Activated CD4-positive, alpha-beta T cell treated with anti-CD3 and anti-CD28 coated beads, Interleukin-2, amount 50 U/mL, for 24 hours (primary cell): ENCODE measurements at places on chromosomes 3 and 15.

DNA sequence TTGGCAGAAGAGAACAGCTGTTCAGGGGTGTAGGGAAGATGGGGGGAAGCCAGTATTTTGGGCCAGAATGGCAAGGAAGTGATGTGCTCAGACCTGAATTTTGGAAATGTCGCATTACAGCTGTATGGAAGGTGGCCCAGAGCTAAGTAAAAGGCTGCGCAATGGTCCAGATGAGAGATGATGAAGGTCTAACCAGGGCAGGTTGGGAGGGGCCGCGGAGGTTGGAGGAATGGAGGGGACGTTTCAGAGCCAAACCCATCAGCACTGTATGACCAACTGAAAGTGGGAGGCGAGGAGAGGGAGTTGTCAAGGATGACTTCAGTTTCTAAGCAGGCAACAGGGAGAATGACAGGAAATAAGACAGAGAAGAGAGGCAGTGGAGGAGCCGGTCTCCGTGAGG is 60.8 kb downstream of the ADCY5 start:
- DNase-seq = no peak

DNA sequence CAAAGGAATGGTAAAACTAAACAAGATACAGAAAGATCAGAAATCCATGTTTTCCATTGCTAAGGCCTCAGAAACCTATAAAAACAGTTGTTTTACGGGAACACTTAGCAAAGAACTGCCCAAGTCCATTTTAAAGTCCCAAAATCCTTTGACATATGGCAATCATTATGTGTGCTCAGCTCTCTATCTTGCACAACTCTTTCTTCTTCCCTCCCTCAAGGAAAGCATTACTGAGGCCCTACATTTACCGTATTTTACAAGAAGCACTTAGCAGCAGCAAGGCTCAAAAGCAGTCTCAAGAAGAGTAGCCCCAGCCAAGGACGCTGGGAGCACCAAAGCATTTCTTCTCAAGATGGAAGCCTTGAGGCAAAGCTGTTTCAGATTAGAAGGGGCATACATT is 169.6 kb upstream of the LRTM1 start:
- DNase-seq = no peak

DNA sequence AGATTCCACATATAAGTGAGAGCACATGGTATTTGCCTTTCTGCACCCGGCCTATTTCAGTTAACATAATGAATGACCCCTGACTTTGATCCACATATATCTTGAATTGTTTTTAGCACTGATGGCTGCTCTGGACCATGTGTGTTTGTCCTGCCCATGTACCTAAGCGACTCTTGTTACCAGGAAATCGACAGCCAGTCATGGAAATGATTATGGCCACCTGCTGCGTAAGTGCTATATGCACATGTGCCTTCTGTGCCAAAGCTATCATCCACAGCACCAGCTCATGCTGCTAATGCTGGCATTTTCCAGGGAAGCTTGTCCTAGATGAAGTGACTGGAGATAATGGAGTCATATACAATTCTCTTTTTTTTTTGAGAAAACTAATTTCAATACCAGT is 103.7 kb downstream of the PEX5L start:
- no peak for DNase-seq

- DNase-seq = no peak
These were observed 854 bp upstream of the NPTN start for GRCh38 chr15:73633991-73634495.

DNA sequence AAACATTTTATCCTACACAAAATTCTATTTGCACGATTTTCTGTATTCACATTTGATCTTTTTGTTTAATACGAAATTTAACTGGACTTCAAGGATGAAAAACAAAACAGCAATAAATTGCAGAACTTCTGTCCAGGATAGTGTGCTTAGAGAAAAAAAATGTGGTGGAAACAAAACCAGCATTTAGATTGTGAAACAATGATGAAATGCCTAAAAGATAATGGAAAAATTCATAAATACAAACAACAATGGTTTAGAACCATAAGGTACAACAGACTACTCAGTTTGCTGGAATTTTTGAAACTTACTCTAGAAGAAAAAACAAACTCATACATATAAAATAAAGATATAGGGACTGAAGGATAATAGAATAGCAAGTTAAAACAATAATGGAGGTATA is 234.0 kb downstream of the BCHE start:
- no peak for DNase-seq

DNA sequence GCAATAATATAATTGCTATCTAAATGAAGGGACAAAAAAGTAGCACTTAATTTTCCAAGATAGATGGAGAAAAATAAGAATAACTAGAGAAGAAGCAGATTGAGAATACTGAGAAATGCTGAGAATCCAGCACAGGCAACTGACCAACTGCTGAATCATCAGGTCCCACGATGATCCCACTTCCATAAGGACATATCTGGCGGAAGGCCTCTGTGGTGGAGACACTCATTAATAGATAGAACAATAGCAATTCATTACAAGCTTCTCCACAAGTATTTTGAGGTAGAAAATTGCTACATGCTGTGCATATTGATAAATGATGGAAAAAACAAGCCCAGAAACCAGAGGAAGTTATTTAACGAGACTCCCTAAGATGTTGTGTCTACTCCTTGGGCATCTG is 105.9 kb downstream of the DUT start:
- no peak for DNase-seq

GRCh38 chr15:101702077-101702476 is 22.2 kb downstream of the TARS3 start:
- DNase-seq = no peak

DNA sequence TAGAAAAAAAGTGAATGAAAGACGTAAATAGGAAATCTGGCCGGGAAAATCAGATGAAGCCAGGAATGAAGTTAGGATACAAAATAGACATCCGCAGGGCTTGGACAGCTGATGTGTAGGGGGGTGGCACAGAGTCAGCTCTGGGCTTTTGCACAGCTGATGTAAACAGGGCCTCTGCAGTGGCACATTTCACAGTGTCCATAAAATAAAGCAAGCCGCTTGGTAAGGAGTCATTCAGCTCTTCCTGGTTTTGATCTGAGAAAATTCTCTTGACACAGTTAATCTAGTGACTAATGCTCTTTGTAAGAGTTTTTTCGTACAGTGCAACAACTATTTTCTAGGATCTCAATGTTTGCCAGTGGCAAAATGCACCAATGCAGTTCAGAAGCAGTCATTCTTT is 153.3 kb downstream of the USP13 start:
- no peak for DNase-seq

DNA sequence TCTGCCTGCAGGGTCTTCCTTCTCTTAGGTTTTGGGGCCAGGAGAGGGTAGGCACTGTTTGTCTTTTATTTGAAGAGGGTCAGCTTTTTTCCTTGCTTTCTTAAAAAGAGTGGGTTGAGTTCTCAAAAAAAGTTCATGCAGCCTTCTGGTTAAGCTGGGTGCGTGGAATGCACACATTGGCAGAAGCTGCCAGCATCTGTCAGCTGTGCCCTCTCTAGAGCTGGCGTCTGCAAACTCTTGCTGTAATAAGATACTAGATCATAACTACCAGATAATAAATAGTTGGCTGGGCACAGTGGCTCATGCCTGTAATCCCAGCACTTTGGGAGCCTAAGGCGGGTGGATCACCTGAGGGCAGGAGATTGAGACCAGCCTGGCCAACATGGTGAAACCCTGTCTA is 373.4 kb downstream of the OCA2 start:
- no peak for DNase-seq

- no peak for DNase-seq
These were observed 11.2 kb upstream of the MTMR14 start for GRCh38 chr3:9638155-9638554.

DNA sequence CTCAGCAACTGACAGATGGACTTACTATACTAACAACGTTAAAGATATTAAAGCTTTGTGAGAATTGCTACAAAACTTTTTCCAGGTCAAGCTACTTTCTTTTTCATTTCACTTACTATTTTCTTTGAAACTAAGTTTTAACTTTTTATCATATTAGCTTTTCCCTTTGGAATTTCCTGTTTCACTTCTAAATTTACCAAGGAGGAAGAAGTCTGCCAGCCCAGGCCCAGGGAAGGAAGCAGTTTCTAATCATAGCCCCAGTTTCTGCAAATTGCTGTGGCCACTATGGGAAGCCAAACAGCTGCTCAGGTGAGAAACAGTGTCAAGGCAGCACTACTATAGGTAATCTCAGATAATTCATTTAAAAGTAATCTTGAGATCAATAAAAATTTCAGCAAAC is 18.4 kb downstream of the CYFIP1 start:
- DNase-seq = no peak

DNA sequence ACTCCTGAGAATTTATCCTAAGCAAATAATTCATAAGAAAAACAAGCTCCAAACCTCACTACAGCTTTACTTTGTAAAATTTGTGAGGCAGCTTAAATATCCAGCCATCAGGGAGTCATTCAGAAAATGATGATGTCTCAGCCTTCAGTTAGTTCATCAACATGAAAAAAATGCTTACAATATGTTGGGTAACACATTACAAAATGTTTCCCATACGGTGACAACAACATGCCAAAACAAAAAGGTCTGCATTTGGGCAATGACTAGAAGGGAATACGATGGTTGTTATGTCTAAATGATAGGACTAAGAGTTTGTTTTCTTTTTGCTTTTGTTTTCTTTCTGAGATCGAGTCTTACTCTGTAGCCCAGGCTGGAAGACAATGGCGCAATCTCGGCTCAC is 47.0 kb upstream of the CFAP161 start:
- DNase-seq = no peak

GRCh38 chr3:56835650-56836227 is 34.0 kb upstream of the ARHGEF3 start:
- DNase-seq = no peak

- DNase-seq = no peak
These were observed 287.5 kb downstream of the ZPLD1 start for GRCh38 chr3:102722317-102722716.

GRCh38 chr3:24582431-24583403 is 88.1 kb upstream of the THRB start:
- no peak for DNase-seq

- no peak for DNase-seq
These were observed 13.4 kb upstream of the GHSR start for GRCh38 chr3:172461530-172462138.

DNA sequence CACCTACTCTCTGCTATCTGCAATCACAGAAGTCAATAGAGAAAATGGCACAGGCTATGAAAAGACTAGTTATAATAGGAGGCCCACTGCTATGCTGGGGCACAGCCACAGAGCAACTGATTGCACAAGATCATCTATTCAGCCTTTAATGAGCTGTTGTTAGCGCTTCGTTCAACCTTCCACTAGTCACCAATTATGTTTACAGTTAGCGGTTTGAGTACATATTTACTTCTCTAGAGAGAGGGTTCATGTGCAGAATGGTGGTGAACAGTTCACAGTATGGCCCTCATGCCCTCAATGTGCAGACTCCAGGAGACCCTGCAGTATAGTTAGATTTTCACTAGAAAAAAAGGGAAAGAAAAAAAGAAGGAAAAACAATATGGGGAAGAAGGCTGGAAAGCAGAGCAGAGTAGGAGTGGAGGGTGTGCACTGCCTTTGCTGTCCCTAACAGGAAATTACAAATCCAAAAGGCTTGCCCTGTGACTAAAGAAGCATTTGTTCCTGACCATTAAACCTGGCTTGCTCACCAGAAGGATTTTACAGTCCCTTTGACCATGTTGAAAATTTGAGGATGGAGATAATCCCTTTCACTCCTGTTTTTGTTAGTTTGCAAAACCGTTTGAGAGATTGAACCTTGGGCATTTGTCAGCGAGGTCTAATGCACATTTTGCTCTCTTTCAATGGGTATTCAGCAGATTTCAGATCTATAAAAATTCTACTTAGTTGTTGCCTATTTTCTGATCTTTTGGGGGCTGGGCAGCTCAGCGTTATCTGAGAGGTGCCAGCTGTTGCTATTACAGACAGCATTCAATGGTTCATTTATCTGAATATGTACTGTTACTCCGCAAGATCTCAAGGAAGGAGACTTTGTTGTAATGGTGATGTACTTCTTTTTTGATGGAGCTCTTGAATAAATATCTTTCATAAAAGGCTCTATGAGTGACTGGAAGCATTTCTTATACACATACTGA is 296.1 kb downstream of the LSAMP start:
- DNase-seq = no peak

GRCh38 chr3:25594007-25594502 is 70.7 kb downstream of the TOP2B start:
- no peak for DNase-seq

- DNase-seq = no peak
These were observed 3.1 kb upstream of the BHLHE40 start for GRCh38 chr3:4976109-4976508.

DNA sequence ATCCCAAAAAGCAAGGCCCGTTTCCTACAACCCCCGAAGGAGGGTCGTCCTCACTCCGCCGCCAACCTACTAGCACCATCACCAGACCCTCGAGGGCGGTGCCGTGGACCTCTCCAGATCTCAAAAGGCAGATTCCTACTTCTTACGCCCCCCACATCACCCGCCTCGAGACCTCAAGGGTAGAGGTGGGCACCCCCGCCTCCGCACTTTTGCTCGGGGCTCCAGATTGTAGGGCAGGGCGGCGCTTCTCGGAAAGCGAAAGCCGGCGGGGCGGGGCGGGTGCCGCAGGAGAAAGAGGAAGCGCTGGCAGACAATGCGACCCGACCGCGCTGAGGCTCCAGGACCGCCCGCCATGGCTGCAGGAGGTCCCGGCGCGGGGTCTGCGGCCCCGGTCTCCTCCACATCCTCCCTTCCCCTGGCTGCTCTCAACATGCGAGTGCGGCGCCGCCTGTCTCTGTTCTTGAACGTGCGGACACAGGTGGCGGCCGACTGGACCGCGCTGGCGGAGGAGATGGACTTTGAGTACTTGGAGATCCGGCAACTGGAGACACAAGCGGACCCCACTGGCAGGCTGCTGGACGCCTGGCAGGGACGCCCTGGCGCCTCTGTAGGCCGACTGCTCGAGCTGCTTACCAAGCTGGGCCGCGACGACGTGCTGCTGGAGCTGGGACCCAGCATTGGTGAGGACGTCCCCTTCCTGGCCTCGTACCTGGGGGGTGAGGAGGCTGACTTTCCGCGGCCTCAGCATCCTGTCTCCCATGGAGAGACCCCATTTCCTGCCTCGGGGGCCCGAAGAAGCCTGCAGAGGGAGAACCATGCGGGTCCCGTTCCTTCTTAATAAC is at the start of gene MYD88:
MYD88 (plus strand) TSS at position 313 of the 842 bp plus-strand sequence; CDS start at position 353, 40 bp downstream.
- DNase-seq = peak; percentile 74

GRCh38 chr3:48299746-48300712 is 33.4 kb downstream of the SPINK8 start:
- peak; percentile 16 for DNase-seq
